ENCODE measurements at places on chromosomes 2 and 18.

- no peak for DNase-seq
Measured at GRCh38 chr2:217900780-217901360, 101.9 kb downstream of the TNS1 start.

DNA sequence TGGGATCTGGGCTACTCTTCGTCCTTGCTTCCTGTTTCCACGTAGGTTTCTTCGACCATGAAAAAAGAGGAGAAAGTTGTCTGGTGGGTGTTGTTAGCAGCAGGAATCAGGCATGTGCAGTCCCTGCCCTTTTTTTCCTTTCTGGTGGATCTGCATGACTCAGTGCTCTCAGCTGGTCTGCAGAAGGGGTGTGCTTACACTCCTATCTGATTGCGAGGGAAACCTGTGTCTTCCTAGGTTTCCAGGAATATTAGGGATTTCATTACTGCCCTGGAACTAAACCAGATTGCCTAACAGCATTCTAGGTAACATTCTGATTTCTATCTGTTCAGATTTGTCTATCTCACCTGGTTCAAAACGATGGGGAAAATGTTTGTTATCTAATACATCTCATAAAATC is 174.3 kb downstream of the CCDC102B start:
- DNase-seq = no peak

GRCh38 chr2:205130111-205130829 is 552.0 kb upstream of the NRP2 start:
- DNase-seq = no peak

DNA sequence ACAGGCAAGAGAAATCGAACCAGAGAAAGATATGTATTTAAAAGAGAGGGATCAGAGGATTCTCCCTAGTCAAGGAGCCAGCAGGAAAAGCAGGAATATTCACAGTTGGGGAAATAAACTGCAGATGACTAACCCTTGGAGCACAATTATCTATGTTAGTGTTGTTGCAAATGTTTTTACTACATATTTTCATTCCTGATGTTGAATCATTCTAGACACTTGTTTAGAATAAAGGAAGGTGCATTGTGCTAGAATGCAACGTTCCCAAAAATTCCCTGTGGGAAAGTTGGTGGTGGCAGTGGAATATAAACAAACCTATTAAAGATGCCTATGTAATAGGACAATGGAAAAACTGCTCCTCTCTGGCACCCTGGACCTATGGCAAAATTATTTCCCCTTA is 63.3 kb downstream of the DTNA start:
- DNase-seq = no peak

DNA sequence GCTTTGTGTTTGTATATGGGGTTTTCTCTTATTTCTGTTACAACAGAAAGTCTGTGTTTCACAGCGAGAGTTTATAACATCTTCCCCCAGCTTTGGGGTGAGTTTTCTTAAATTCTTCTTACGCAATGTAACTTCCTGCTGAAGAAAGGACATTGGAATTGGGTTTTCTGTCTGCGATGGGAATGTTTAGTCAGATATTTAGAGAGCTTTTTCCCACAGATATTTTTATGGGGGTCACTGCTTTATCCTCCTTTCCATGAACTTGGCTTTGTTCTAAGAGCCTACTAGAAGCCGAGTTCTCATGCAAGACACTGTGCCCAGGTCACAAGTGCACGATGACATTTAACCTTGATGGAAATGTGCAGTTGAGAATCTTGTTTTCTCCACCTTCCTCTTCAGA is 22.1 kb downstream of the B3GNT2 start:
- no peak for DNase-seq

DNA sequence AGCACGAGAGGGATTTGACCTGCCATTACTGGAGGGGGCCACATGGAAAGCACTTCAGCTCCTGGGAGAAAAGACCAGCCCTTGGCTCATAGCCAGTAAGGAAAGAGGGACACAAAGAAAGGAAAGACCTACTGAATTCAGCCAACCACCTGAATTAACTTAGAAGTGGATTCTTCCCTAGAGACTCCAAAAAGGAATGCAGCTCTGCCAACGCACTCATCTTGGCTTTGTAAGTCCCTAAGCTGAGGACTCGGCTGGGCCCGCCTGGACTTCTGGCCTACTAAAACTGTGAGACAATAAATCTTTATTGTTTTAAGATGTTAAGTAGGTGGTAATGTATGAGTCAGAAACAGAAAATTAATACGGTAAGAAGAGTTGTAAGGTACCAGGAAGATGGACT is 11.5 kb downstream of the ATF2 start:
- DNase-seq = no peak

- DNase-seq = no peak
Measured at GRCh38 chr18:31042084-31042405, 497 bp downstream of the DSC3 start.

DNA sequence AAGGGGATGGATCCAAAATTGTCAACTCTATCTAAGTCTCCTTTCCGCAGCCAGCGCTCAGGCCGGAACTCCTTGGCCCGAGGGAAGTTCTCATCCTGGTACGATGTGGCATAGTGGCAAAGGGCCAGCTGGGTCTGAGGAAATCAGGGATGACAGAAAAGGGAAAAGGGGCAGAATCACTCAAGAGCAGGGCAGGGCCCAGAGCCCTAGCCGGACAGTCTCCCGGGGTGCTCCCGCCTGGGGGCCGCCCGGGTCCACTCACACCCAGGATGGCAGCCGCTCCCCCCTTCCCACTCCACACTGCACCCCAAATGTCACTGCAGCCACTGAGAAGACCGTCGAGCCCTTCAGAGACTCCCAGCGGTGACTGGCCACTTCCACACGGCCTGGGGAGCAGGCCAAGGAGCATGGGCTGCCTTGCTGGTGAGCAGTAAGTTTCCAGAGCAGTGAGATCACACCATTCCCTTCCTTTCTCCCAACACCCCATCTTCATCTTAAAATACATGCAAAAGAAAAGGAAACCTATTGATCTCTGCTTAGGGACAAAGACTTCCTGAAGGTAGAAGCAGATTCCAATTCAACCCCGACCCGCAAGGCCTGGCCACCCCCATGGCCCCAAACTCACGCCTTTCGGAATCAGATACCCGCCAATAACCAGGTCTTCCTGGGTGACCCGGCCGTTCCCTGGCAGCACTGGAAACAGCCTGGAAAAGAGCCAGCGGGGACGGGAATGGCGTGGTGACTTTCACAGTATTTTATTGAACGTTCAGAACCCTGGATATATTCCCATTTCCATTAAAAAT is 26.7 kb downstream of the CYP27C1 start:
- no peak for DNase-seq

DNA sequence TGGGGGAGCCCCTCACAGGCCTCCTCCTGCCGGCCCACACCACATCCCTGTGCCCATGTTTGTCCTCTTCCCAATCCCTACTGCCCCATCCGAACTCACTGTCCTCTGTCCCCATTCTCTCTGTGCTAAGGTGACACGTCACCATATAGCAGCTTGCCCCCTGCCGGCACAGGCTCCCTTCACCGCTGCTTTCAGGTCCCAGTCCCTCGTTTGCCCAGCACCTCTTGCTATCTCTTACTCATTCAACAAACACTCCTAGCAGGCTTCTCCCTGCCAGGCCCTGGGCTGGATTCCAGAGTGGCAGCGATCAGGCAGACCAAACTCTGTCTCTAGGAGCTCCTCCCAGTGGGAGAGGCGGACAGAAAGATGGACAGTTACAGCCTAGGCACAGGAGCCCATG is 74.3 kb downstream of the TFCP2L1 start:
- DNase-seq = no peak

- no peak for DNase-seq
Measured at GRCh38 chr2:9806298-9806610, 37.0 kb upstream of the TAF1B start.

DNA sequence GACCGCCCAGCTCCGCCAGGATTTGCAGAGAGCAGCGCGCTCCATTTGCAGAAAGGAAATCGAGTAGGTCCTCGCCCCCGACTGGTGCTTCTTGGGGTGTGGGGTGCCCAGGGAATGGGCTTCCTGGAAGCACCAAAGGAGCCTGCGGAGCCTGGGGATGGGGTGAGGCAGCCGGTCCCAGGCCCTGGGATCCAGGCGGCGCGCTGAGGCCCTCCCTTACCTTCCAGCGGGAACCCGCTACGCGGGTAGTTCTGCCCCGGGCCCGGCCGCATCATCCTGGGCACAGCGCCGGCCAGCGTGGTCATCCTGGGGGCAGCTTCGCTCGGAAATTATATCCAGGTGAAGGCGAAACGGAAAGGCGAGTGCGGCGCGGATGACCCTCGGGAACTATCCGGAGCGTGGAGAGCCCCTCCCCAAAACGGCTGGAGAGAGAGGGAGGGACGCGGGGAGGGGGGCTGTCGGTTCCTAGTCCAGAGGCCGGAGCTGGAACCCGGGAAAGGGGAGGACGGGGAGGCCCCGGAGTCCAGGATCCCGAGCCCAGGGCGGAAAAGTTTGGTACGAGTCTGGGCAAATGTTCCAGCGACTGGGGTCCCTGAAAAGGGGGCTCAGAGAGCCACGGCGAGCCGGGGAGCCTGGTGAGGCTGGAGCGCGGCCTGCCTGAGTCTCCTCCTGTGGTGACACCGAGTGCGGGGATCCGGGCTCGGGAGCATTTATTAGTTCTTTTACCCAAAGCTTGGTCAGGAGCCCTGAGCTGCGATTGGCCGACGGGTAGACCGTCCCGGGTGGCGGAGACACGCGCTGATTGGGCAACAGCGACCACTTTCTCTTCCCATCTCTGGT is at the start of gene PAX3:
Gene PAX3, minus strand, starts transcription at position 688 of the 840 bp plus-strand sequence. Its CDS starts 383 bp downstream, at position 305.
- DNase-seq = no peak

DNA sequence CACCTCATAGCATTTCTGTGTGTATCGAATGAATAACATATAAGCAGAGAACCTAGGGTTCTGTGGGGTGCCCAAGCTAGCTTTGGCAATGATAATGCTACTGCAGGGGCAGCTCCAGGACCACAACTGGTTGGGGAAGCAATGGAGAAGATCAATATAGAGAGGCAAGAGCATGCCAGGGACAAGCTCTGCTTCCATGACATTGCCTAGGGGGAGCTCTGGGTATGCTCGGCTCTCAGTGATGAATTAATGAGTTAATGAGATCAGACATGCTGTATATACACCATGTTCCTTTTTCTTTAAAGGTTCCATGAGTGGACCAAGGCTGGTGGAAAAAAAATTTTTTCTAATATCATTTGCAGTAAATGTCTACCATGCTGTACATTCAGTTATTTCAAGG is 618.4 kb downstream of the BCL11A start:
- no peak for DNase-seq

GRCh38 chr2:74564222-74564621 is 9.7 kb downstream of the DOK1 start:
- no peak for DNase-seq

GRCh38 chr18:34492652-34493051 is 217.4 kb upstream of the DTNA start:
- no peak for DNase-seq

DNA sequence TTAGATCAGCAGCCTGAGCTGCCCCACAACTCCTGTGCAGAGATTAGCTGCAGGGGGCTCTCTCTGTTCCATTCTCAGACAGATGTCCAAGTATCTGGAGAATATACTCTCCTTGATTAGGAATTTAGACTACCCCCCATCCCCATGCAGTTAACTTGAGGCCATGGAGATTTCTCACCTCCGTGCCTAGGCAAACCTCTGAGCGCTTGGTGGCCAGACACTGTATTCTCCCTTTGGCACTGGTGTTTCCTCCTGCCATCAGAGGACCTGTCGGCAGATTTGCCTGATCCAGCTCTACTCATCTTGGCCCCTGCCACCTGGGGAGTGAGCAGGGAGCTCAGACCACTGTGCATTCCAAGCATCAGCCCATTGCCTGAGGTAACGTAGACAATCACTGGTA is 48.3 kb downstream of the ZNF804A start:
- no peak for DNase-seq

DNA sequence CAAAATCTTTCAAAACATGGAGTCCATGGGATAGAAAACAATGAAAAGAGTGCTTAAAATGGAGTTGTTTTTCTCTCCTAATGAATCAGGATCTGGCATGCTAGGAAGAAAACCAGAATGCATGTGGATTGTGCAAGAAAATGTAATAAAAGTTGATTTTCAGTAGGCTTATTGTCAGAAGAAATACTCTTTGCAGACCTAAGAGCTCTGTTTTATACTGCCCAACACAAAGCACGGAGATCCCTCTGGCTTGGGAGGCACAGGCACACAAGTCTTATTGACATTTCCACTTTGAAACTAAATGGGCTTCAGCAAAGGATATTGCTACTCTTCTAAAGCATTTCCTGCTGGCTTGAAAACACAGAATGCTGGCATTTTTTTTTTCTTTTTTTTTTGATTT is 15.5 kb upstream of the DAPL1 start:
- DNase-seq = no peak

DNA sequence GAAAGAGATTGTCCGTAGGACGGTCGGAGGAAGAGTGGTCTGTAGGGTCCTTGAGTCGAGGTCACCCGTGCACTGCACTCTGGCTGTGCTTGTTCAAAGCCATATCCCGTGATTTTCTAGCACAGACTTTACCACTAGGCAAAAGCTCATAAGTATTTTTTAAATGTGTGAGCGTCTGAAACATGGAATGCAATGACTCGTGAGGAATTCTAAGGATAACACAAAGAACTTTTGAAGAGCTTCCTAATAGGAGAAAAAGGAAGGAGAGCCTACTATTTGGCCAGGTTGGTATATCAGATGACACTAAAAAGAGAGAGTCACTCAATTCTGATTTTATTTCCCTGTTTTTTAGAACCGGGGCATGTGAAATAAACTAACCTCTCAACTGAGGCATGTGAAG is 68.3 kb downstream of the CD28 start:
- no peak for DNase-seq

DNA sequence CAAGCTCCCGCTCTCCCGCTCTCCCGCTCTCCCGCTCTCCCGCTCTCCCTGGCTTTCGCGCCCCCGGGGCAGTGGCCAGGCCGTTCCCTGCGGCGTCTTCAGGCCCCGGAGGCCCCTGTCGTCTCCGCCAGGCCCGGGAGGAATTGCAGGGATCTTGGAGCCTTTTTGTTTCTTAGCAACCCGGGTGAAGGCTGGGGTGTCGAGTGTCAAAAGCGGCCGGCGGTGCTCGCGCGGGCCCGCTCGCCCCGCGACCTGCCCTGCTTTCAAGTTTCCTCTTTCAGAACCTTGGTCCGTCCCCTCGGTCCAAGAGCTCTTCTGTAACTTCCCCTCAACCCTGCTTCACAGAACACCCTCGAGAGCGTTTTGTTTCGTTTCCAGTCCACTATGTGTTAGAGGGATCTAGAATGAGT is 1.4 kb downstream of the RNF138 start:
- DNase-seq = peak; percentile 4

DNA sequence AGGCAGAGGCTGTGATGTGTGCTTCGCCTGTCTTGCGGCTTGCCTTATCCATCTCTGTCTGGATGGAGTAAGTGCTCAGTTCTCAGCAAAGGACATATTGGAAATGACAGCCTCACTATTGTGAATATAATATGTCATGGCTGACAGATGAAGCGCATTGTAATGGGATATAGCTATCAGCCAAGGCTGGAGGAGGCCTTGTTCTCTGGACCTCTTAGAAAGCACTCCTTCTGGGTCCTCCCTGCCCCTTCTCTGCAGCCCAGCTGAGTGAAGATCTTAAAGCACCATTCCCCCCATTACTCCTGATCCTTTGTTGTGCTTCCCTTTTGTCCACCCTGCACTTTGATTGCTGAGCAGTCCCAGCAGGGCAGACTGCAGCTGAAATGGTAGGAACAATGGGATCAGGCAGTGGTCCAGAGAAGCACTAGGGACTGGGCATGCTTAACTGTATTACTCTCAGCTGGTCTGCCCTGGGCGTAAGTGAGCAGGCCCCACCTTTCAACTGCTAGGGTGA is 265.3 kb downstream of the SETBP1 start:
- DNase-seq = no peak

Measured in stimulated activated CD4-positive, alpha-beta T cell treated with anti-CD3 and anti-CD28 coated beads, TNF-alpha, amount 100 ng/mL, for 4 hours (primary cell).